ENCODE measurements at places on chromosomes 7 and 10. TPM values are rescaled to one million over a fixed set of nuclear protein-coding genes. Genes with fewer than 3 reads are reported as not detected.

DNA sequence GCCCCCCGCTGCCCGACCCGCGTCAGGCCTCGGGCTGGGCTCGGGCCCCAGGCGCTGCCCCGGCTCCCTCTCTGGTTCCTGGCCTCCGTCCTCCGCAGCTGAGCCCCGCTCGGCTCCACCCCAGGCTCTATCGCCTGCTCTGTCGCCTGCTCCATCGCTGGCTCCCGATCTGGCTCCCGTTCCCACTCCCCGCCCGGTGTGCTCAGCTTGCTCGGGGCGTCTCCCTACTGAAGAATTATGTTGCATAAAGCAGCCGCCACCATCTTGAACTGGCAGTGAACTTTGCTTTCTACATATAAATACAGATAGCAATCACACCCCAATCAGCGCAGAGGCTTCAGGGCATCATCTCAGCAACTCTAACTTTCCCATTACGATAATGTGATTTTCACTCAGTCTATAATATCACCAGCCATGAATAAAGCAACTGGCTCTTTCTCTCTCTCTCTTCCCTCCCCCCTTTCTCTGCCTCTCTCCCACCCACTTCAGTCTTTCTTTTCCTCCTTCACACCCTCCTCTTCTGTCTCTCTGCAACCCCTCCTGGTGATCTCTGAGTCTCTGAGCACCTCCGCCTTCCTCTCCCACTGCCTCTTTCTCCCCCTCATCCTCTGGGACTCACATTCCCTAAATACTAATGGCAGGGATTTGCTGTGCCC, 43.3 kb upstream of the BTRC start:
- peak overlapping the region; percentile 14 for H3K4me3 ChIP-seq
- H3K27ac ChIP-seq, result no peak overlapping the region
- DNase-seq, result no peak

GRCh38 chr10:71246591-71247413, 34.4 kb downstream of the UNC5B start:
- DNase-seq, result no peak
- H3K4me1 ChIP-seq, result no peaks in the 10 kb centered on the region
- no peaks in the 10 kb centered on the region for H3K36me3 ChIP-seq
- peaks cover 2% of the 10 kb centered on the region for H3K27me3 ChIP-seq
- H3K4me3 ChIP-seq, result no peak overlapping the region

- DNase-seq, result no peak
- no peaks in the 10 kb centered on the region for H3K36me3 ChIP-seq
- no peaks in the 10 kb centered on the region for H3K27me3 ChIP-seq
- no peak overlapping the region for H3K27ac ChIP-seq
Measured at GRCh38 chr10:29970576-29970975, 88.8 kb downstream of the JCAD start.

GRCh38 chr10:102287538-102287937, 42.2 kb downstream of the GBF1 start:
- DNase-seq, result no peak
- no peaks in the 10 kb centered on the region for H3K27me3 ChIP-seq
- H3K4me1 ChIP-seq, result peaks cover 5% of the 10 kb centered on the region
- peaks cover 17% of the 10 kb centered on the region for H3K36me3 ChIP-seq
- no peak overlapping the region for H3K4me3 ChIP-seq

DNA sequence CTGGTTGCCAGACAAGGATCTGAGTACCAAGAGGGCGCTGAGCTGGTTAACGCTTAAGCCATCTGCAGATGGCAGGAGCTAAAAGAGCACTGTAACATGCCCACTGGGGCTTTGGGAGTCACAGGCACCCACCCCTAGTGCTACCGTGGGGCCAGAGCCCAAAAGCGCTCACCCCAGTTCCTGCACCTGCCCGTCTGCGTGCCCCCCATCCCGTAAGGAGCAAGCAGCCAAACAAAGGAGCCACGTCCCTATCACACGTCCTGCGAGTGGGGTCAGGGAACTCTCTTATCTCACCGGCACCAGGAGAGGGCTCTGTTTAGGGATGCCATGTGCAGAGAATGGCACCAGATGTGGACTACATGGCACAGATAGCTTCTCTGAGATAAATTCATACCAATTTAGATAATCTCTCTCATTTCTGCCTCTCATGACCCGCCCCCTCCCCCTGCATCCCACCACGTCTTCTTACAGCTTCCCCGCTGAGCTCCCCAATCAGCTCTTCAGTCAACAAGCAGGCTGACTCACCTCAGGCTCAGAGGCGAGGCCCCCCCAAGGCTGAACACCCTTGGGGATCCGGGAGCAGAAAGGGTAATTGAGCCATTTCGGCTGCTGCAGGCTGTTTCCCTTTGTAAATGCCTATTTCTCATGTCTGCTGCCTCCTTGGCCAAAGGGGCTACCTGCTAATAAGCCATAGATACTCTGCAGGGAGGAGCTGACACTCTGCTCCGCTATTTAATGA, 235.7 kb downstream of the GRID1 start:
- no peaks in the 10 kb centered on the region for H3K36me3 ChIP-seq
- DNase-seq, result no peak
- H3K27ac ChIP-seq, result no peak overlapping the region
- H3K4me1 ChIP-seq, result no peaks in the 10 kb centered on the region
- H3K27me3 ChIP-seq, result peaks cover 7% of the 10 kb centered on the region

GRCh38 chr10:52409928-52410327, 95.8 kb downstream of the DKK1 start:
- H3K4me3 ChIP-seq, result no peak overlapping the region
- no peaks in the 10 kb centered on the region for H3K36me3 ChIP-seq
- no peak overlapping the region for H3K27ac ChIP-seq
- no peaks in the 10 kb centered on the region for H3K4me1 ChIP-seq
- H3K27me3 ChIP-seq, result no peaks in the 10 kb centered on the region
- no peak for DNase-seq

ZPBP gene
- total RNA-seq, result not detected

DNA sequence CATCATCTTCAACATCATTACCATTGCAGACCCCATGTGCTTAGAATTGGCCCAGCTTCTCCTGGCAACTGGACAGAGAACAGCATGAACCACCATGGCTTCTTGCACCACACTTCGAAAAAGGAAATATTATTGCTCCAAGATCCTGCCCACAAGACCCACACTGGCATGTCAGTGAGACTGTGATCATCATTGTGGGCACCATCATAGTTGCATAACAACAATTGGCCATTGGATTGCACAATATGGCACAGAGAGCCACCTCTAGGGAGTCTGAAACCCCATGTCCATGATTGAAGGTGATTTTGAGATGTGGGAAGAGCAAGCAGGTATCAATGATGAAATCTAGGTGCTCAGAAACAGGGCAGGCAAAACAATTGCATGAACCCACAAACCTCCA, 918.9 kb downstream of the GRID1 start:
- no peaks in the 10 kb centered on the region for H3K4me1 ChIP-seq
- no peaks in the 10 kb centered on the region for H3K27me3 ChIP-seq
- H3K27ac ChIP-seq, result no peak overlapping the region
- no peak for DNase-seq

OR6V1 gene
- not detected for total RNA-seq

- H3K4me1 ChIP-seq, result peaks cover 19% of the 10 kb centered on the region
- H3K4me3 ChIP-seq, result peak overlapping the region; percentile 73
- H3K36me3 ChIP-seq, result no peaks in the 10 kb centered on the region
- peak; percentile 73 for DNase-seq
- H3K27ac ChIP-seq, result peak overlapping the region; percentile 87
Measured at GRCh38 chr7:63899691-63900393, 98.8 kb upstream of the ZNF722 start.

- no peak overlapping the region for H3K4me3 ChIP-seq
- no peak for DNase-seq
- no peaks in the 10 kb centered on the region for H3K36me3 ChIP-seq
- no peaks in the 10 kb centered on the region for H3K27me3 ChIP-seq
- peaks cover 59% of the 10 kb centered on the region for H3K4me1 ChIP-seq
- no peak overlapping the region for H3K27ac ChIP-seq
Measured at GRCh38 chr7:151437159-151437553, 2.8 kb downstream of the CRYGN start.

- no peaks in the 10 kb centered on the region for H3K4me1 ChIP-seq
- no peak for DNase-seq
- no peak overlapping the region for H3K4me3 ChIP-seq
Measured at GRCh38 chr7:154172236-154172635, 120.0 kb downstream of the DPP6 start.

DPY19L1 gene
- 6.0 TPM for total RNA-seq

SPDYE2B gene
- not detected for total RNA-seq

Data from CD4-positive, alpha-beta T cell (primary cell).